ENCODE measurements at places on chromosomes 12 and 14.

GRCh38 chr12:47551426-47551851 lies 154.4 kb downstream of the RPAP3 start:
- DNase-seq = no peak

- DNase-seq = no peak
Measured at GRCh38 chr14:25274529-25274928, 224.6 kb upstream of the STXBP6 start.

DNA sequence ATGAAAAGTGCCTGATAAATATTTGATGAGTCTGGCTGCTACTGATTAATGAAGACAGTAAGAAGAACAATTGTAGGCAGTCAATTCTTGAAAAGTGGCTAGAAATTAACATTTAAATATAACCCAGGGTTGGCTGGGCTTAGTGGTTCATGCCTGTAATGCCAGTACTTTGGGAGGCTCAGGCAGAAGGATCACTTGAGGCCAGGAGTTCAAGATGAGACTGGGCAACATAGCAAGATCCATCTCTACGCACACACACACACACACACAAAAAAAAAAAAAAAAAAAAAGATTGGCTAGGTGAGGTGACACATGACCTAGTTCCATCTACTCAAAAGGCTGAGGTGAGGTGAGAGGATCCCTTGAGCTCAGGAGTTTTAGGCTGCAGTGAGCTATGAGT lies 7.9 kb upstream of the PLBD1 start:
- DNase-seq = no peak

DNA sequence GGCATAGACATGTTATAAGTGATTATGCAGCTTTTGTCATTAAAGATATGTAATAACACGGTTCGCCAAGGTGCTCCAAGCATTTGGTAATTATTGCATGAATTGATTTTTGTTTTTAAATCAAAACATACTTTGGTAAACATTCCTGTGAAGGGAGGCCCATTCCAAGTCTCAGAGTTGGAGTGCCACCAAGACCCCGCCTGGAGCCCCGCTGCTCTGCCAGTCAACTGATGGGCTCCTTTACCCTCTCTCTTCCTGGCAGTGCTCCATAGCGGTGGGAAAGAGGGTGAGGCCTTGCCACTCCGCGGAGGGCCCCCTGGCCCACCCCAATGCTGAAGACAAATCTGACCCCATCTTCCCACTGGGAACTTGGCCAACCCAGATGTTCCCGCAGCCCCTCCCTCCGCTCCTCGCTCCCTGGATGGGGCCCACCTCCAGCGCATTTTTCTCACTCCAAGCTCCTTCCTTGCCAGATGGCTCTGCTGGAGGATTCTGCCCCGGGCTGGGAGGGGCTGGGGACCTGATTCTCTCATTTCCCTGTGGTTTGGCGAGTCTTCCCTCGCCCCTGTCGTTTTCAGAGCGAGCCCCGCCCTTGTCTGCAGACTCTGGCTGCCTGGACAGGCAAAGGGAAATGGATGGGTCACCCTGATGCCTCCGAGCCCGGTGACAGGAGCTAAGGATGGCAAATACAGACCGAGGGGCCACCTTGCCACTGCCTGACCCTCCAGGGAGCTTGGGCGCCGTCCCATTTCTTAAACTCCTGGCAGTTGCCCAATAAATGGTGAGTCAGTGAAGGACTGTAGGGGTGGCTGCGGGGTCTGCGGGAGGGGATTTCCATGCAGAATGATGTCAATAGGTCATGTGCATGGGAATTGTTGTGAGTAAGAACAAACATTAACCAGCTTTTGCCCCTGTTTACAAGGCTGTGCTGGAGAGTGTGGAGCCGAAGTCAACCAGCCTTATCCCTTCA lies 9.2 kb upstream of the PAPLN start:
- DNase-seq = no peak

DNA sequence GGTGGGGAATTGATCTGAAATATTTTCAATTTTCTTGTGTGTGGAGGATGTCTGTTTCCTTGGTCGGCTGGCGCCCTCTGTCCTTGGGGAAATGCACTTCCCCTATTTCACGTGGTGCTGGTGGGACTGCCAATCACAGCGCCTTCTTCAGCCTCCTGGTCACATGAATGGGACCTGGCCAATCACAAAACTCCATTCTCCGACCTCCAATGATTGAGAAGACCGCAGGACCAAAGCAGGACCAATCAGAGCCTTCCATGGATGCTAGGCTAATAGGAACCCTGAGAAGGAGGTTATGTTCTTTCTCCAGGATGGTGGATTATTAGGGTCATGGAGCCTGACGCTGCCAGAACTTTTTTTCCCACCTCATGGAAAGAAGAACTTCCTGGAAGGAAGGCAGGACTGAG lies 188.7 kb downstream of the TTC8 start:
- no peak for DNase-seq

DNA sequence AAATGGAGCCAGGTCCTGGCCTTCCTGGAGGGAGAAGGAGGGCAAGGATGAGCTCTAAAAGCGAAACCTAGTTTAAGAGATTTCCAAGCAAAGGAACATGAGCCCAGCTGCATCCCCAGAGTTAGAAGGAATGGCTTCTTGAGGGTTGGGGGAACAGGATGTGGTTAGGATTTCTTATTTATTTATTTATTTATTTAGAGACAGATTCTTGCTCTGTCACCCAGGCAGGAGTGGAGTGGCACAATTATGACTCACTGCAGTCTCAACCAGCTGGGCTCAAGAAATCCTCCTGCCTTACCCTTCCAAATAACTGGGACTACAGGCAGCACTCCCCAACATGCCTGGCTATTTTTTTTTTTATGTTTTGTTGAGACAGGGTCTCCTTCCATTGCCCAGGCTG lies 25.3 kb upstream of the TMEM106C start:
- no peak for DNase-seq

DNA sequence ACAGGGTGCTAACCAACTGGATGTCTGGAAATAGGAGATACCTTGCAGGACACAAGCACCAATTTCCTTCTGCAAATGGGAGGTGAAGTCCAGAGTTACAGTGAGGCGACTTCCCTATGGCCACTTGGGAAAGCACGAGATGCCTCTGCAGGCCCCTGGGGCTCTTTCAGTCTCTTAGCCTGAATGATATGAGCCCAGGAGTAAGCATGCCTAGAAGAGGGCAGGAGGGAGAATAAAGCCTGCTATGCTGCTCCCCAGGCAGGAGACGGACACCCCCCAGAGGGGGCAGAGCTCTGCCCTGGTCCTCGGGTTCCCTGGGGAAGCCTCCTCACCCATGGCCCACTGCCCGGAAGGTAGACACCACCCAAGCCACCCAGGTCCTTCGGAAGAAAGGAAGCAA lies 105.1 kb downstream of the GCH1 start:
- no peak for DNase-seq

- no peak for DNase-seq
Measured at GRCh38 chr12:19382111-19382526, 57.2 kb upstream of the AEBP2 start.

DNA sequence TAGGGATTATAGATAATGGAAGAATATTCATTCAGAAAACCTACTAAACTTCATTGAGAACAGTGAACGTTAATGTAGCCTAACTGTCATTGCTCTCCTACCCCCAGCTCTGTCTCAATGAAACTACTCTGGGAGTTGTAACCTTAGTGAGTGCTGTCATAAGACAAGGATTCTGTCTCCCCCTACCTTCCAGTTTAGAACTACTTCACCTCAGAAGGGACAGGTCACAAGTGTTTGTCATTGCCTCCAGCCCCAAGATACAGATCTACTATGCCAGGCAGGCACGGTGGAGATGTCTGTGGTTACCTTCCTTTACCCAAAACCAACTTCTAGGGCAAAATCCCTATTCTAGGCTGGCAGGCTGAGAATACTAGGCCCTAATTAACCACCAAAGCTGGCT lies 833.1 kb upstream of the SEL1L start:
- no peak for DNase-seq

DNA sequence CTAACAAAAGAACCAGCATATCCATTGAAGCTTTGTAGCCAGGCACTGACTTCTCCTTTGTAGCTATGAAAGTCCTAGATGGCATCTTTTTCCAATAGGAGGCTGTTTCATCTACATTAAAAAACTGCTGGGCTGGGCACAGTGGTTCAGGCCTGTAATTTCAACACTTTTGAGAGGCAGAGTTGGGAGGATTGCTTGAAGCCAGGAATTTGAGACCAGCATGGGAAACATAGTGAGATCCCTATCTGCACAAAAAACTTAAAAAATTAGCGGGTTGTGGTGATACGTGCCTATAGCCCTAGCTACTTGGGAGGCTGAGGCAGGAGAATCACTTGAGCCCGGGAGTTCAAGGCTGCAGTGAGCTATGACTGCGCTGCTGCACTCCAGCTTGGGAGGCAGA lies 167.7 kb downstream of the CALM1 start:
- no peak for DNase-seq

- DNase-seq = no peak
Measured at GRCh38 chr12:11958221-11959091, 112.3 kb upstream of the BCL2L14 start.

DNA sequence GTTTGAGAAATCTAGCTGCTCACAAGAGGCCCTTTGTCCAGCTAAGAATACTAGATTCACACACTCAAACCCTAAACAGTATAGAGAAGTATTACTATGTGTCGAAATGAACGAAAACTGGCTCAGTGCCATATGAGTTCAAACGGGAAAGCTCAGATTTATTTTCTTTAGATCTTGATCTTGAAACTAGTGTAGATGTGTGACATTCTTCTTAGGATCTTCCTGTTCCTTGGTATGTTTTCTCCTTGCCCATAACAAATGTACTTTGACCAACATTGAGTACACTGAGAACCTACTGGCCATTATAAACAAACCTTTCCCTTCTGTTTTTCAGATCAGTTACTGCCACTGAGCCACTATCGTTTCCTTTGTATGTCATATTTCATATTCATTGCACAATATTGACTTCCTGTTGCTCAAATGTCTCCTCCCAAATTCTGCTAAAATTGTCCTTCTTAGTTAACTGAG lies 21.3 kb downstream of the MYBPC1 start:
- no peak for DNase-seq

- DNase-seq = no peak
Measured at GRCh38 chr12:11877869-11878780, 192.6 kb upstream of the BCL2L14 start.

DNA sequence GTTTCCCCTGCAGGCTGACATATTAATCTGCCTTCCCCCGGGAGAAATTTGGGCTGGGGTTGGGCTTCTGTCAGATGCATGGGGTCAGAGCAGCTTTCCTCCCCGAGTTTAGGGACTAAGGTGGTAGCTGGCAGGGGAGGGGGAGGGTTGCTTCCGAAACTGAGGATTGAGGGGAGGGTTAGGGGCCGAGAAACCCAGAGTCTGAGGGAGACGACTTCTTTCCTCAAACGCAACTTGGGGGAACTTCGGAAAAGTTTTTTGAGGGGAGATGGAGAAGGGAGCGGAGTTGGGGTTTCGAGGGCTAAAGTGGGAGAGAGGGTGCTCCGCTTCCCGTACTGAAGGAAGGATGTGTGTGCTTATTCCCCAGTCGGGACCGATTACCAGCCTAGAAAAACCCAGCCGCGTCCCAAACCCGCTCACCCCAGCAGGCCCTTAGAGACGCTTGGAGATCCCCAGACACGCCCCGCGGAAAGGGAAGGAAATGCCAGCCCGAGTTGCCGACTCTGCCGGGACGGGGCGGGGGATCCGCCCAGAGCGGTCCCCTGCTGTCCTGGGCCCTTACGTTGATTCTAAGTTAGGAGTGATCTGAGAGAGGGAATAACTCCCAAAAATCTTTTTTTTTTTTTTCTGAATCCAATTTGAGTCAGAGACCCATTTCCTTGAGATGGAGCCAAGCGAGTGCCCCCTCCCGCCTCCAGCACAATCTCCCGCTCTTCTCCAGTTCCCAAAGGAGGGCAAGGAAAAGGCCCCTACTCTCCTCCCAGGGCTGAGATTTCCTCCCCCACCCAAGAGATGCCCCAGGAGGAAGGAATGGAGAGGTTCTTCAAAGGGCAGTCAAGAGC lies 61.9 kb downstream of the SMUG1 start:
- no peak for DNase-seq

Data from activated CD8-positive, alpha-beta memory T cell treated with anti-CD3 and anti-CD28 coated beads for 1 hour (primary cell).